Fibroblast of the aortic adventitia (primary cell): ENCODE measurements at places on chromosomes 1 and 21. TPM values are rescaled to one million over a fixed set of nuclear protein-coding genes. Genes with fewer than 3 reads are reported as not detected.

DNA sequence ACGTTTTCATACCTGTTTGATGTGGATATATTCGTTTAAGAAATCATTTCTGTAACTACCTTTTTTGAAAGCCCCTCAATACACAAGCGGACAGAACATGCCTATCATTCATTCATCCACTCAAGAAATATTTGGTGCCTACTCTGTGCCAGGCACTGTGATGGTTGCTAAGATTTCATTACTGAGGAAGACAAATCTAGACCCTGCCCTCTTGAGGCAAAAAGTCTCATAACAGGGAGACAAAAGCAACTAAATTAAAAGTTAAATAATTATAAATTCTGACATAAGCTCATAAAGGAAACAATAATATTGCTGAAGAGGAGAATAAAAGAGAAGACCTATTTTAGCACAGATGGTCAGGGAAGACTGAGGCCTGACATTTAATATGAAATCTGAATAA is 203.5 kb upstream of the ZNHIT6 start:
- peak; percentile 12 for DNase-seq

The SLC25A24 gene
- 44.2 and 63.8 TPM in 2 replicates for total RNA-seq

The HEYL gene
- total RNA-seq: not detected in 2 replicates

- DNase-seq: no peak
Measured at GRCh38 chr1:22600071-22600816, 36.2 kb upstream of the C1QA start.

DNA sequence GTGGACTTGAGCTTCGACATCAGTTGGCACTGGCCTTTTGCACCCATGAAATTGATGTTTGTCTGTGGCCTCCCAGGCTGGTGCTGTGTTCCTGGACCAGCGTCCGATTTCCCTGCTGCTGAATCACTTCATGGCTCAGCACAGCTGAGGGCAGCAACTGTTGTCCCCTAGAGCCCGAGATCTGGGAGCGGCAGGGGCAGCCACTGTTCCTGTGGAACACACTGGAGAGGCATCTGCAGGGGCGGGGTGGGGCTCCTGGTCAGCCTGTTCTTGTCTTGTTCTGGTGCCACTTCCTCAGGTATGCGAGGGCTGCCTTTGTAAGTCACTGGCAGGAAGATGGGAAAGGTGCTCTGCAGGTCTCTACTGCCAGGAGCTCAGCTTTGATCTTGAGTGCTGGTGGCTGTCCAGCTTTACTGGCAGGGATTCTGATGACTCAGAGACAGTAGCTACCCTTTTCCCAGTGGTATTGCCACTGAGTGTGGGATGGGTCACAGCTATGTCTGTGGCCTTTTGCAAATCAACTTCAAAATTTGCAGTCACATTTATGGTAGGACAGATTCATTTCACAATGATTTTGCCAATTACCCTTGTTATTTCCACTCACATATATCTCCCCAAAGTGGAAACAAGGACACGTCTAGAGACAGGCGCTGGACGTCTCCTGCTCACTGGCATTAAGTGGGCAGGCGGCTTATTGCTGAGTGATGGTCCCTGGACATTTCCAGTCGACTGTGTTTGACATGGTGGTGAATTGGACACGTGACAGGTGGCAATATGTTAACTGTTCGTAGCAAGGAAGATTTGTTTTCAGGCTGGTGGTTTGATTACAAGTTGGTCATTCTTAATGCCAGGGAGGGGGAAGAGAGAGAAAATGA is 15.3 kb downstream of the AGPAT3 start:
- peak; percentile 17 for DNase-seq

The CHI3L1 gene
- 3.0 and 5.5 TPM in 2 replicates for total RNA-seq

The CYP2J2 gene
- total RNA-seq: 0.09 TPM in 1 of 2 replicates, not detected in the other

DNA sequence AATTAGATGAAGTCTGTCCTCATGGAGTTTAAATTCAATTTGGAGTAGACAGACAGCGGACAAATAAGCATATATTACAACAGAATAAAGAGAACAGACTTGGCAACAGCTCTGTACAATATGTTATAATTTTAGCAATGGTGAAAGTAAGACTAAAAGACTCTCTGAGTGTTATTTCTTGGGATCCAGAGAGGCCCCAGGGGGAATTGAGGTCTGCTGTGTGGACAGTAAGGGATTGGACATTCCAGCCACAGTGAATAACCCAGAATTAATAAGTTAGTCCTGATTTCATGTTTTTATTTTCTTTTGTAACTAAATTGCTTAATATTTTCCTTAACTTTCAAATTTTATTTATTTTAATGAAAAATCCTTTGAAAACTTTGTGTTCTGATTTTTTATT is 101.7 kb downstream of the PATJ start:
- no peak for DNase-seq

DNA sequence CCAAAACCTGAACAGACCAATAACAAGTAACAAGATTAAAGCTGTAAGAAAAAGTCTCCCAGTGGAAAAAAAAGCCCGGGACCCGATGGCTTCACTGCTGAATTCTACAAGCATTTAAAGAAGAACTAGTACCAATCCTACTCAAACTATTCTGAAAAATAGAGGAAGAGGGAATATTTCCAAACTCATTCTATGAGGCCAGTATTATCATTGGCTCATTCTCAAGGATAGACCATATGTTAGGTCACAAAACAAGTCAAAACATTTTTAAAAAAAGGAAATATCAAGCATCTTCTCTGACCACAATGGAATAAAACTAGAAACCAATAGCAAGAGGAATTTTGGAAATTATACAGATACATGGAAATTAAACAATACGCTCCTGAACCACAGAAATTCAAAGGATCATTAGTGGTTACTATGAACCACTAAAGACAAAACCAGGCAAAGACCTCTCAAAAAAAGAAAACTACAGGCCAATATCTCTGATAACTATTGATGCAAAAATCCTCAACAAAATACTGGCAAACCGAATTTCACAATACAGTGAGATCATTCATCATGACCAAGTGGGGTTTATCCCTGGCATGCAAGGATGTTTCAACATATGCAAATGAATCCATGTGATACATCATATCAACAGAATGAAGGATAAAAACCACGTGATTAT is 13.9 kb upstream of the IL20 start:
- peak; percentile 77 for DNase-seq

The BARHL2 gene
- total RNA-seq: not detected in 2 replicates

DNA sequence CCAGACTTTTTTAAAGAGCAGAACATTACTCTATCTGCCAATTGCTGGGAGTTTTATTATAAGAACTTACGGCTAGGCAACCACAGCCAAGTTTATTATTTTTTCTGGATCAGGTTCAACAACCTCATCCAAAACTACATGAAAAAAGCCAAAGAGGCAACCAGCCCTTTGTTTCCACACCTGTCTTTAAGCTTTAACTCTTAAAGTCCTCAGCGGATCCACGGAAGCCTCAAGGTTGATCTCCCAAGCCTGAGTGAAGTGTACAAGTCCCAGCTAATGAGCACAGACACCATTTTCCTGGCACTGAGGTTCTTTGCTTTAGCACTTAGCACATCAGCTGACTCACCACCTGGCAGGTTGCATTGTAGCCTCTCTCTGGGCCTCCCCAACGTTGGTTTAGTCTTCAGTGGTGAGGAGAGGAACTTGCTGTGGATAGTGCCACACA is 143.1 kb downstream of the TGFBR3 start:
- DNase-seq: peak; percentile 88

The PRR9 gene
- not detected in 2 replicates for total RNA-seq

The FALEC gene
- not detected in 2 replicates for total RNA-seq

The CFHR3 gene
- total RNA-seq: not detected in 2 replicates

DNA sequence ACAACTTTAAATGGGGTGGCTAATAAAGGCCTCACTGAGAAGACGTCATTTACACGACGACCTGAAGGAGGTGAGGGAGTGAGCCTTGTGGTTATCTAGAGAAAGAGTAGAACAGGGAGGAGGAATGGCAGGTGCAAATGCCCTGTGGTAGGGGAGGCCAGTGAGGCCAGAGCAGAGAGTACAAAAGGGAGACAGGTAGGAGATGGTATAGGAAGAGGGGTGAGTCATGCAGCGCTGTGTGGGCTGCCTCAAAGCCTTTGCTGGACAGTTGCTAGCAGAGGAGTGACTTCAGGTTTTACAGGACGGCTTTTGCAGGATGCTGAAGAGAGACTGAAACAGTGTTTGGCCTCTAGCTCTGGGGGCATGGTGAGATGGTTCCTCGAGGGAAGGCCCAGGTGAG is 116.0 kb downstream of the IER5 start:
- no peak for DNase-seq

DNA sequence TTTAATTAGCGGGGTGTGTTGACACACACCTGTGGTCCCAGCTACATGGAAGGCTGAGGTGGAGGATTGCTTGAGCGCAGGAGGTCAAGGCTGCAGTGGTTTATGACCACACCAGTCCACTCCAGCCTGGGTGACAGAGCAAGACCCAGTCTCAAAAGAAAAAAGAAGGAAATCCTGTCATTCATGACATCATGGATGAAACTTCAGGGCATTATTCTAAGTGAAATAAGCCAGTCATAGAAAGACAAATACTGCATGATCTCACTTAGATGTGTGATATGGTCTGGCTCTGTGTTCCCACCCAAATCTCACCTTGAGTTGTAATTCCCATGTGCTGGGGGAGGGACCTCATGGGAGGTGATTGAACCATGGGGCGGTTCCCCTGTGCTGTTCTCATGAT is 82.6 kb downstream of the MT1HL1 start:
- no peak for DNase-seq

The TTLL10 gene
- not detected in 2 replicates for total RNA-seq

- DNase-seq: no peak
Measured at GRCh38 chr1:70284366-70284765, 63.2 kb downstream of the SRSF11 start.

DNA sequence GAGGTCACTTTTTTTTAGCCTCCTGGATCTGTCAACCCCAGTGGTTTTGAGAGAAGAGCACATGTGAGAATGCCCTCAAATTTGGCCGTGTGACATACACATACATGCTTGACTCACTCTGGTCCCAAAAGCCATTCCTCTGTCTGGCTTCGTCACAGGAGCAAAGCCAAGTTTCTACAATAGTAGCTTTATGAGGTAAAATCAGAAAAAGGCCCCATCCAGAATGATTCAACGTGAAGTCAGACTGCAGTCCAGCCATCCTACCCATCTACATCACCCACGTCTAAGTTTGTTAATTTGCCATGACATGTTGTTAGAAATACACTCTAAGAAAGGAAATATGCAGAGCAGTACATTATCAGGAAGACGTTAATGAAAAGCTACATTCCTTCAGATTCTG is 245.2 kb downstream of the SDCCAG8 start:
- peak; percentile 77 for DNase-seq

The FCGR3B gene
- not detected in 2 replicates for total RNA-seq
